ENCODE measurements at places on chromosomes 4 and X.
A peak's percentile ranks its signal among the peaks of the same experiment; 100 is the strongest.

- DNase-seq: no peak
These were observed 87.4 kb upstream of the CT45A1 start for GRCh38 chrX:135625995-135626394.

DNA sequence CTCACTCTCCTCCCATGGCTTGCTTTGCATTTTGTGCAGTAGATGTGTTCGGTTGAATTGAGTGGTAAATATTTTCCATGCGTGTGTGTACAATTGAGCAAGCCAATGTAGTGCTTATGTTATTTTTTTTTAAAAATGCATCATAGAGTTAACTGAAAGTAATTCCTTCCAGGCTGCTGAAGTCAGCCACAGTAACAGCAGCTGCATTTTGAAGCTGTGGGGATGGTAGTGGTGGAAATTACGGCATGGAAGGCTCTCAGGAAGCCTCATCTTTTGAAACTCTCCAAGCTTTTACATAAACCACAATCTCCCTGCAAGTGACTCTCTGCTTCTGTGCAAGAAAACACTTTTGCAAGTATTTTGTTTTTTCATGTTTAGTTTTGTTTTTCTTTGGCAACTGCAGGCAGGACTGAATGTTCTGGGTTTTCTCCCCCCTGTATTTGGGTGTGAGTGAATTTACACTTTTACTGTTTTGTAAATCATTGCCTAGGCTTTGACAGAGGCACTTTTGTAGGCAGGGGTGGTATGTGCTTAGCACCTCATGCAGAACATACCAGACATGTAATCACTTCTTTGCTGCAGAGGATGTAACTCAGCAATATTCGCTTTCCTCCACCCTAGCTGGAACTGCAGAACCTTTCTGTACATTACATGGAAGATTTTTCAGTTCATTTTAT is 56.2 kb downstream of the LRRC66 start:
- DNase-seq: no peak

GRCh38 chr4:97645071-97645821 is 498.0 kb downstream of the STPG2 start:
- no peak for DNase-seq

DNA sequence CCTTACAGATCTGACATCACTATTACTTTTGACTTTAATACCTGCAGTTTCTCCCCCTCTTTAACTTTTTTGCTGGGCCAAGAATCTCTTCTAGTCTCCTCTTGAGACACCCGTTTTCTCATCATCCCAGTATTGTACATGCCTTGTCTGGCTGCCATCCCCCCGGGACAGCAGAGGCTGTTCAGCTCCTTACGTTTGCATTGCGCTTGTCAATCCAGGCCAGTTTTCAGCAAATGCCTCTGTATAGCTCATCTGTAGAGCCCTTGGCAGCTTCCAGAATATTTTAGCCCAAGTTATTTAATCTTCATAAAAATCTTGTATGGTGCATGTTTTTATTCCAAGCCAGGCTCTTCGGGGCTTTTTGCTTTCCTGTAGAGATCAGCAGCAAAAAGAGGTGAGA is 22.3 kb upstream of the HOPX start:
- DNase-seq: no peak

GRCh38 chrX:9489234-9489633 is 24.4 kb downstream of the TBL1X start:
- DNase-seq: no peak

DNA sequence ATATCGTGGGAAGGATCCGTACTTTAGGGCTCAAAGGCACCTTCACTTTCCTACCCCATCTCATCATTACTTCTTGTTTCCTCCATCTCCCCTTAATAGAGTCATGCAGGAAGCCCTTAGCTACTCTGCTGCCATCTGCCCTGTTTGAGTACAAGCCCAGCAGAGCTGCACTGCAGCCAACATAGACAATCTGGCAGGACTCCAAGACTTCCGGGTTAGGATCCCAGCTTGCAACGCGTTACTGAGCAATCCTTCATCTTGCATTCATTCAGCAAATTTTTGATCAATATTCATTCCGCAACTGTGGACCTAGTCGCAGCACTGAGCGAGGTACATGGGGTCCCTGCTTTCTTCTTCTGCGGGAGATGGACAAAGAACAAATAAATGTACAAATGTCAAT is 344.9 kb downstream of the BCOR start:
- DNase-seq: no peak

DNA sequence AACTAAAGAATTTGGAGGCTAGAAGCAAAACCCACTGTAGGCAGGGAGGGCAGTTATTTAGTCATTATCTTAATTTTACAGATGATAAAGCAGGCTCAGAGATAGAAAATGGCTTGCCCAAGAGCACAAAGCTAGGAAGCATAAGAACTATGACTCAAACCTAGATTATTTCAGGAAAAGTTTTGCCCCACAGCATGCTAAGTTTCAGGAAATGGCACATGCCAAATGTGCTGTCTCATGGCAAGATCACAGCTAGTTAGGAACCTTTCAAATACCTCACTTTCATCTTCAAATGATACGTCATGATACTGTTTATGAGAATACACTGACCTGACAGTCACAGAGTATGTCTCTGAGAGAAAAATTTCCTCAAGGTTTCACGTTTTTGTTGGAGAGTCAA is 78.5 kb upstream of the SPANXC start:
- DNase-seq: no peak

GRCh38 chrX:7164174-7164573 is 16.2 kb upstream of the PUDP start:
- no peak for DNase-seq

GRCh38 chr4:113411496-113411938 is 350.0 kb downstream of the CAMK2D start:
- DNase-seq: no peak

GRCh38 chrX:132086672-132087071 is 41.1 kb downstream of the FRMD7 start:
- no peak for DNase-seq

- DNase-seq: no peak
These were observed 11.6 kb downstream of the SORBS2 start for GRCh38 chr4:185800266-185800945.

DNA sequence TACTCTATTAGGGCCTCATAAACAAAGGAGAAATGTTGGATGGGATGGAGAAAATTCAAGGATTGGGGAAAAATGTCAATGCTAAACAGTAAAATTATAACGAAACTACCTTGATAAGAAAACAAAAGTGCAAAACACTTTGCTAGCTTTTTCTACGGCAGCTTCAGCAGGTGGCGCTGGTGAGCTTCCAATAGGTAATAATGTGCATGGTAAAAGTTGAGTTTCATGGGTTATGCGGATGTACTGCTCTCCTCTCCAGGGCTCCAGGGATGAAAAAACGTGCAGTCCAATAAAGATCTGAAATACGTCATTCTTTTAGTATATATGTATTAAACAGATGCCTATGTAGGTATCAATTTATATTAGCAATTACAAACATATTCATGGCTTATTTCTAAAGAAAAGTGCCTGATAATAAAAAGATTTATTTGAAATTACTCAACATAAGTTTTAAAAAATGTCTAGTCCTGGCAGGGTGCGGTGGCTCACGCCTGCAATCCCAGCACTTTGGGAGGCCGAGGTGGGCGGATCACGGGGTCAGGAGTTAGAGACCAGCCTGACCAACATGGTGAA is 239.6 kb downstream of the GRXCR1 start:
- DNase-seq: peak; percentile 57

DNA sequence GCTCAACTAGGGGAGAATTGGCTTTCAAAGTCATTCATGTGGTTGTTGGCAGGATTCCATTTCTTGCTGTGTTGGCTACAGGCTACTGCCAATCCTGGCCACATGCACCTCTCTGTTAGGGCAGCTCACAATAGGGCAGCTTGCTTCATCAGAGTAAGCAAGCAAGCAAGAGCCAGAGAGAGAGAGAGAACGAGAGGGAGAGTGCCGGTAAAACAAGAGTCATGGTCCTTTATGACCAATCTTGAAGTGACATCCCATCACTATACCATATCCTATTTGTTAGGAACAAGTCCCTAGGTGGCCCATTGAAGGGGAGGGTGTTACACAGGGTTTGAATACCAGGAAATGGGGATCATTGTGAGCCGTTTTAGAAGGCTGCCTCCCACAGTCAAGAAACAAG is 33.0 kb upstream of the TLR2 start:
- DNase-seq: no peak

- no peak for DNase-seq
These were observed 7.8 kb downstream of the QDPR start for GRCh38 chr4:17504081-17504480.

DNA sequence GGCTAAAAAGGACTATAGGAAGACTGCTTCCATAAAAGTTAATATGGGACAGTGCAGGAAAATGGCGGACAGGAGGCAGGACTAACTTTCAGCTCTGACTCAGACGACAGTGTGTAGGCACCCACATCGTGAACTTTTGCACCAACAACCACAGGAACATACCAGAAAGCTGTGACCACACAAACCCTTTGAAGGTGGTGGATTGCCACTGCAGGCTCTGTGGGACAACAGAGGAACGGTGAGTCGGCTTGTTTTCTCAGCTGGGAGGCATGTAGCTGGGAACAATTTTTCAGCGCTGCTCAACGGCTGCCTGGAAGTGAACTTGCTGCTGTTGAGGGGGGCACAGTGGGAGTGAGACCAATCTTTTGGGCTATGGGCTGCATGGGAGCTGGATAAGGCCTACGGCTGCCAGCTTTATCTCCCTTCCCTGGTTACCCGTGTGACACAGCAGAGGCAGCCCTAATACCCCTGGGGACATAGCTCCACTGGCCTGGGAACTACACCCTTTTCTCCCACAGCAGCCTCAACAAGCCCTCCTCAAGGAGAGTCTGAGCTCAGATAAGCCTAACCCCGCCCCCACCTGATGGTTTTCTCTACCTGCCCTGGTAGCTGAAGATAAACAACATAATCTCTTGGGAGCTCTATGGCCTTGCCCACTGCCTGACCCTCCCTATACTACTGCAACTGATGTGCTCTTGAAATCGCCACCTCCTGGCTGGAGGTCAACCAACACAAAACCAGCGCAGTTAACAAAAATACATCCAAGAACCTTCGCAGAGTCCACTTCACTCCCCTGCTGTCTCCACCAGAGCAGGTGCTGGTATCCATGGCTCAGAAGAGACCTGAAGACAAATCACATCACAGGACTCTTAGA is 1537.0 kb downstream of the C4orf33 start:
- no peak for DNase-seq

DNA sequence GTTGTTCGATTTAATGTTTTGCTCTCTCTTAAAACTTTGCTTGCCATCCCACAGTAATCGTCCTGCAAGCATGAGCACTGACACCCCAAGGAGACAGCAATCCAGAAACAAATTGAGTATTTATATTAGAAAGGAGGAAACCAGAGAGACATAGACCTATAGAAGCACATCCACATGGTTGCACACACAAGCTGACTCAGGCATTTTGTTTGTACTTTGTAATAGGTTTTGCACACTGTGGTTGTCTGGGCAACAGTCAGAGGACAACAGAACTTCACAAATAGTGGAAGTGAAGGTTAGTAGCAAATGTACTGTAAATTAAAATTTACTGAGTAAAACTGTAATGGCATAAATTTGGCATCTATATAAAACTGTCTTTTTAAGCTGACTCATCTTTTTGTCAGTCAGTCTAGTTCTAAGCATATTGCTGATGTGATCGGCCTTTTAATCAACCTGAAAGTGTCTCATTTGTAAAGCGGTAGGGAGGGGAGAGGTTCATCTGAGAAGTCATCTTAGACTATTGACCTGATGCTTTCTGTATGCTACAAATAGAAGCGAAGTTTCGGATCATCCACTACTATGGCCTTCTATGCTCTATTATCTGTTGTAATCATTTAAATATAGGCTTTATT is 1624.7 kb downstream of the ARAP2 start:
- no peak for DNase-seq

- peak; percentile 5 for DNase-seq
These were observed at the start of gene TCEAL9 for GRCh38 chrX:103356130-103356798. Gene TCEAL9, plus strand, starts transcription at chrX:103356506. Its CDS starts 1,179 bp downstream, at chrX:103357685.

GRCh38 chrX:1524874-1525582 is 12.0 kb downstream of the P2RY8 start:
- no peak for DNase-seq

DNA sequence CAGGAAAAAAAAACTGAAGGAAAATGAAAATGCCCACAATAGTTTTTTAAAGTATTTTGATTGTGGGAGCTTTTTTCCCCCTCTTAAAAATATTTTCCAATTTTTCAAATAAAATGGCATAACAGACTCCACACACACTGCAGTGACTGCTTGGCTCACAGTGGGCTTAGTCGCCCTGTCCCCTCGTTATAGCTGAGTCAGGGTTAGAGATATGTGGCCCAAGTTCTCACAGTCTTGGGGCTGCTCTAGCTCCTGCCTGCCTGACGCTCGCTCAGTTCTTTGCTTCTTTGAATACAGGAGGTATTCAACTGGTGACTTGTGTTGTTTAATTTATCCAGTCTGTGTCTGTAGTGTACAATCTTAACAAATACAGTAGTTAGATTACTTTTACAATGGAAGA is 47.7 kb downstream of the BEND2 start:
- DNase-seq: no peak
